ENCODE measurements at places on chromosomes 5 and 9.

DNA sequence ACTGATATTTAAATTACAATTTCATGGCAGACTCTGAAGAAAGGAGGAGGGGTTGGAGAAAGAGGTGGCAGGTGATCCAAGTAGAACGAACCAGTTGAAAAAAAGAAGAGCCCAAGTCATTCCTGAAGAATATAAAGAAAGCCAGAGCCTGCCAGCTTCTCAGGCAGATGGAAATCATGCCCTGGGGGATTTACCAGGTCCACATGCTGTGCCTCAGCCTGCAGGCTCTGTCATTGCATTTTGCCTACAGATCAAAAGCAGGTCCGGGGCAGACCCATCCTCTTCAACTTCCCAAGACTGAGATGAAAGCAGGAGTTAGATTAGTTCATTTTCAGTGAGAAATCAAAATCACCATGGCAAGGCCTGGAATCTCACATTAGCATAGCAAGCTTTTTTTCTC lies 48.5 kb downstream of the GDNF start:
- DNase-seq: no peak

GRCh38 chr5:174528821-174529544 lies 195.4 kb upstream of the MSX2 start:
- no peak for DNase-seq

DNA sequence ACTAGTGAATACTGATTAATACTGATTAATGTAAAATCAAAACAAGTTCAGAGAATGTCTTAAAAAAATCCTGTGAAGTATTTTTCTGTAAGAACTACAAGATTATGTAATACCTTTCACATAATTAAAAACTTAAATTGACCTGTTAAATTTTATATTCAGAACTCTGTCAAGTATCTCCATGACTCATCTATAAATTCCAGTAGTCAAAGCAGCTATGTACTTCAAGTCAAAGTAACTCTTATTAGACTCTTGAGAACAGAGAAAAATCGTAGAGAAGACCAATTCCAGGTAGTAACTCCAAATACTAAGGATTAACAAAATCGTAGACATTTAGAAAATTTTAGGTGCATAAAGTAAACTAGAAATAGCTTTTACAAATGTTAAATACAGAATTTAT lies 77.1 kb downstream of the HOMER1 start:
- DNase-seq: no peak

GRCh38 chr5:102678267-102679058 lies 76.6 kb upstream of the PAM start:
- DNase-seq: no peak

- DNase-seq: no peak
These were observed 75.6 kb downstream of the LRSAM1 start for GRCh38 chr9:127526655-127527559.

DNA sequence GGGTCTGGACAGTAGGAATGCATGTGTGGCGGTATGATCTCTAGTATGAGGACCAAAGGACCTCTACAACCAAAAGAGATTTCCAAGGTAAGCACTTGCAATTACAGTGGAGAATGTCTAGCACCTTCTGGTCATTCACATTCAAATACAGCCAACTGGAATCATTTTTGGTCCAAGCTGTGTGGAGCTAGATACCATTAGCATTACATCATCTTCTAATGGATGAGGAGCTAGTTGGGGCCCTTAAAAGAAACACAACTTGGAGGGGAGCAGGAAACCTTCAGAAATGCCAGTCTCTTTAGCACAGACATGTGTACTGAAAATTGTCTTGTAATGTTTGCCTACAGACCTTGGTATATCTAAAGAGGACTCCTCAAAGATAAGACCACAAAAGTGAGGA lies 244.7 kb downstream of the BNC2 start:
- DNase-seq: no peak

DNA sequence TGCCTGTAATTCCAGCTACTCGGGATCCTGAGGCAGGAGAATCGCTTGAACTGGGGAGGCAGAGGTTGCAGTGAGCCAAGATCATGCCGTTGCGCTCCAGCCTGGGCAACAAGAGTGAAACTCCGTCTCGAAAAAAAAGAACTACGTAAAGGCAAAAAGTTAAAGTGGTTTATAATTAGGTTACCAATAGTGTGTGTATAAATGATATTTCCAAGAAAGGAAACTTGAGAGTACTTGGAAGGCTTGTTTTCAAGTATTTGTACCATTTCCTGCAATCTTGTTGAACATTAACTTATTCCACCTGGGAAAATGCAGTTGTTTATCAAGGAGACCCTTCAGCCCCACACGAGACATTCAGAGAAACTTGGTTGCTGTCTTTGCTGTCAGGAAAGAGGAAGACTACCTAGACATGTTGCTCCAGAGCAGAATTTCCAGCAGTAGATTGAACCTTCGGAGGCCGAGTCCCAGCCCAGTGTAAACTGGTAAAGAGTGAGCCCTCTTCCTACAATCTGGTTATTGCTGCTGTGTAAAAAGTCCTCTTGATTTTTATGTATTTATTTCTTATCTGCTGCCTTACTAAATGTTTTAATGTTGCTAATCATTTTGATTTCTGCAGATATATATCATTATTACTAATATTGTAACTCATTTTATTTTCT lies 30.1 kb downstream of the STXBP1 start:
- no peak for DNase-seq

DNA sequence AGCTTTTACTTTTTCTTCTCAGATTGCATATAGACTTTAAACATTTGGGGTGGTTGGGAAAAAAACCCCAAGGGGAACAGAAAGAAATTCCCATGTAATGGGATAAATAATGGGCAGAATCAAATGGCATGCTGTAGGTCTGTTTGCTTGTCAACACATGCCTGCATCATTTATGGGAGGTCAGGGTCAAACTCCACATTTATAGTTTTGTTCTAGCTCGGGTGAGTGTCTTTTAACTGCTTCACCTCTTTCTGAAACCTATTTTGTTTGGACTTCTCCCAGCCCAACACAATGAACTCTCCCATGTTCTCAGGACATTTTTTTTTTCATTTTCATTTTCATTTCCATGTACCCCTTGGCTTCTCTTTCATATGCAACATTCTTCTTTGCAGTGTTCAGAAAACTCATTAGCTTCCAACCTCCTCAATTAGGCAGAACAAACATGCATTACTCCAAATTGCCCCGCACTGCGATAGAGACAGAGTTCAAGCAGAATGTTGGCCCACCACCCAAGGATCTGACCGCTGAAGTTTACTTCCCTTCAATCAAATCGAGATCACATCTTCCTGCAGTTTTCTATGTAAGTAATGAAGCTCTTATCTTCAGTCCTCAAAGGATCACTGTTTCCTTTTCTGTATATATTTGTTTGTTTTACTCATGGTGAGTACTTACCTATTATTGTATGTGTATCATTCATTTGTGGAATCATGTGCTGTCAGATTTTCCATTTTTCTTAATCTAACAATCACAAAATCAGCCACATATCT lies 354.6 kb downstream of the ZSWIM6 start:
- no peak for DNase-seq

- no peak for DNase-seq
These were observed 72.3 kb downstream of the C9orf153 start for GRCh38 chr9:86187121-86187520.

DNA sequence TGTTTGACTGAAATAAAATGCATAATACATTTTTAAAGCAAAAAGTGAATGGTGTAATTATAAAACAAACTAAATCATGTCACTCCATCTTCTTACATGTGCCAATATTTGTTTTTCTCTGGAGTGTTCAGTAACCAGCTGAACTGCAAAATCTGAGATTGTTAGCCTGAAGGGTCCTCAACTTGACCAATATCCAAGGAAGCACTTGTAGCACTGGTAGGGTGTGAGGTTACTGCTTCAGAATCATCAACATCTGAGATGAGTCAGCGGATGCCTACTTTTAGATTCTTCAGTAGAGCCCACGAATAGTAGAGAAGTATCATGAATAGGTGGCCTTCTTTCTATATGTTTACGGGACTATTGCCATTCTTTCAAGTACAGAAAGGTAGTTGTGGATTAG lies 226.7 kb downstream of the TLE4 start:
- DNase-seq: no peak

GRCh38 chr5:58722160-58722559 lies 139.3 kb downstream of the RAB3C start:
- DNase-seq: no peak
